ENCODE measurements at places on chromosomes 6 and 20. TPM values are rescaled to one million over a fixed set of nuclear protein-coding genes. Genes with fewer than 3 reads are reported as not detected.
A peak's percentile ranks its signal among the peaks of the same experiment; 100 is the strongest.

DNA sequence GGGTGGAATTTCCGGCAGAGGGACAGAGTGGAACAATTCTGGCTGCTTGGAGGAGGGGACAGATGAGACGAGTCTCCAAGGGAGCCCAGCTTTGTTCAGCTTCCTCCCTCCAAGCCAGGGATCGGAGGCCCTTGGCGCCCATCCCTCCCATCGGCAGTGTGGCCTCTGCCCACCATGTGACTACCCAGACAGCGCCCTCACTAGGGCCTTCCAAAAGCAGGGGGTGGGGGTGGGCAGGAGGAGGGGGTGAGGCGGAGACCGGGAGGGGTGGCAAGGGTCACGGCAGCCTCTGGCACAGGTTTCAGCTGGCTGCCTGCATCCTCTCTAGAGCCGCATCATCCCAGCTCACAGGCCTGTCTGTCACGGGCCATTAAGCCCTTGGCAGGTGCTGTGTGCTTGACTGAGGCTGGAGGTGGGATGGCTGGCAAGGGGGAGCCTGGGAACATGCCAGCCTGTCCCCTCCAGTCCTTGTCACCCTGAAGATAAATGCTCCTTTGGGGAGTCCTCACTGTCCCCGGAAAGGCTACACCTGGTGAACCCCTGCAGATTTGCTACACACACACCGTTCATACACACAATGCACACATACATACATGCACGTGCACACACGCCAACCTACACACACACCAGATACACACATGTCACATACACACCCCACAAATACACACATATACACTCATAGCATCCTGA lies 6.2 kb upstream of the FGD2 start:
- DNase-seq, result no peak

GRCh38 chr6:13881621-13882165 lies 43.1 kb upstream of the RNF182 start:
- no peak for DNase-seq

GRCh38 chr20:57619051-57619831 lies 985 bp downstream of the ZBP1 start:
- no peak for DNase-seq

DNA sequence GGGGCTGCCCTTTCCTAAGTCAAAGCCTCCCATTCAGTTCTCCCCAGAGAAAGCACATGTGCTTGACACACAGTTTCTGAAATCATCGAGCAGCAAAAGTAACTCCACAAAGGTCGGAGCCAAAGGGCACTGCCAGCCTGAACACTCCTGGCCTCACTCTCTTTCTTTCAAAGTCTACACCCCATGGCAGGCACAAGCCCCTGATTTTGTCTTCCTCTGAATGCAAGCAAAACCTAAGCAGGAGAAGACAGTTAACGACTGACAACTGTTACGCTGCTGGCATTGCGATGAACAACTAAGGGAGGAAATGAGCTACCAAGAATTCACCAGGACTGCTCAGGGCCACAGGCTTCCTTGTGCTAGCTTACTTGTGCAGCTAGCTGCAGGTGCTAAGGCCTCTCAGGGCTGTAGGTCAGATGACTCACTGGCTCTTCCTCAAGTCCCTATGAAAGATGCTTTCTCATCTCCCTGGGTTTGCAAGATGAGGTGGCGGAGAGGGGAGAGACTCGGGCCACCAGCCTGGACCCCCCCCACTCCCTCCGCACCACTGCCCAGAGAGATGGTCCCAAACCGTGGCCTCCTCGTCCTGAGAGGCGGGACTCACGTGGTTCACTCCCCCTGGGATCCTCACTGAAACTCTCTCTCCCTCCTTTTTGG lies 208.2 kb downstream of the DLL1 start:
- peak; percentile 12 for DNase-seq

DNA sequence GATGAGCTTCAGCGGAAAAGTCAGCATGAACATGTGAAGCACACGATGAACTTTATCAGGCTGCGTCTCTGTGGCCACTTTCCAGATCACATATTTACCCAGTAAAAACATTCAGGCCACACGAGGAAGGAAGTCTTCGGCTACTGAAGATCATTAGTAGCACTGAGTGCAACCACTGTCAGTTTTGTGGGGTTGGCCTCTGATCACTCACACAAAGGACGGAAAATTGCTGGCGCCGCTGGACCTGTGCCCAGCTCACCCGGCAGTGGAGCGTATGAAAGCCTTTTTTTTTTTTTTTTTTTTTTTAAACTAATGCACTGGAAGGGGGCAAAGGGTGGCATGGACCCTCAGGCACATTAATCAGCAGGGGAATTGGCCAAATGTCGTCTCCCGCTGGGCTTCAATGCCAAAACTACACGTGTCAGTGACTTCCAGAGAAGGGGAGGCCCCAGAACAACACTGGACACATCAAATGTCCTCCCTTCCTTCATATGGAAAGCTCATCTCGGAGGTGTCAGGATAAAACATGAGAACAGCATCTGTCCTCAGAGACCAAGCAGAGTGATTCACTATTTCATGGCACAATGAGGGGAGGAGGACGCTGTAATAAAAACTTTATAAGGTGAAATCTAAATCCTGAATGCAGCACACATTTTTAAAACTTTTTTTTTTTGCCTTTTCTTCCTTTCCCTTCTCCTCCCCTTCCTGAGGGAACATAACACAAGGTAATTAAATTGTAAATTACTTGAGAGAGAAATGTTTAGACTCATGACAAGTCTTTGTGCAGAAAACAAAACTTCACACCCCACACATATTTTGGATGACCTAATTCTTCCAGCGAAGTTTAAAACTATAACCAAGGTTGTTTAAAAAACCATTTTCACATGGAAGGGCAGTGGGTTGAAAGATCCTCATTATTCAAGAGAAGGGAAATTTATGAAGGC lies 223.4 kb downstream of the FOXC1 start:
- DNase-seq, result no peak

APOM gene
- 0.26 TPM for total RNA-seq

GRCh38 chr6:17381424-17382147 lies 11.8 kb upstream of the CAP2 start:
- no peak for DNase-seq

SUN5 gene
- total RNA-seq, result not detected

DNA sequence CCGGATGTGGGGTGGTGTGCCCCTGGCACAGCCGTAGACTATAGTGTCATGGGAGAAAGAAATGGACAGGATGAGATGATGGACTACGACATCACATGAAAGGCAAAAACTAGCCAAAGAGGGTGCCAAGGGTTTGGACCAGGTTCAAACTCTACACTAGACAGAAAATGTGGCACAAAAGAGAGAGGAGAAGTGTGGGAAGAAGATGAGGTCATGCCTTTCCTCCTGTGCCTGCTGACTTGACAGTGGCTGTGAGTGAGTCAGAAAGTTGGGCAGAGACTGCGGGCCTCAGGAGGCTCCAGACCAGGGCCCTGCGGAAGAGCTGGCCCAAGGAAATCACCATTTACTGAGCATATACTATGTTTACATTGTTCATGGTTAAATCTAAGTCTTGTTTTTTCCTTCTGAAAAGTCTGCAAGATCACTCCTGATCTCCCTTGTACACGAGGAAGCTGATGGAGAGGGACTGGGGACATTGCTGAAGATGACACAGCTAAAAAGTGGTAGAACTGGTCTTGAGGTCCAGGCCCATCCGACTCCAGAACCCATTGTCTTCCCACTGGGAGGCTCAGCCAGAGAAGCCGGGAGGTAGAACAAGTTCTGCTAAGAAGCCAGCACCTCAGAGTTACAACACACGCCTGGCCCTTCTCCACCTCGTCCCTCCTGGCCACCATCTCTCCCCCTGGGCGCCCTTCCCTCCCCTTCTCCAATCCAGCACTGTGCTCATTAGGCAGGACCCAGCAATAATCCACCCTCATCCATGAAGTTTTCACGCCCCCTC lies 35.6 kb downstream of the CNKSR3 start:
- DNase-seq, result peak; percentile 82

DNA sequence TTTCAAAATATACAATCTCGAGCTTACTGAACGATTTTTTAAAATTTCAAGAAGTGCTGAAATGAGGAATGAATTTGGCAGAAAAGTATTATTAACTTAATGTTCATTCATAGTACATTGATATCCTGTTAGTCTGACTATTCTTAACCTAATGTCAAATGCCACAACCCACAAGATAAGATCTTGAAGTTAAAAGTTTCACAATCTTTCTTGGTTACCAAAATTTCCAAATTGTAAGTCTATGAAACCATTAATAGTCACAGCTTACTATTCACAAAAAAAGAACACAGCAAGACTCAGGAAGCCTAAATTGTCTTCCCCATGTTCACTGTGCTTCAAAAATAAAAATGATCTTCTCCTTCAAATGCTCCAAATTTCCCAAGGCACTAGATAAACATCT lies 71.3 kb downstream of the HACE1 start:
- DNase-seq, result no peak

OTOR gene
- total RNA-seq, result not detected

GRCh38 chr20:58695895-58696375 lies 3.3 kb downstream of the NPEPL1 start:
- DNase-seq, result no peak

GRCh38 chr6:14429396-14429795 lies 311.8 kb downstream of the CD83 start:
- no peak for DNase-seq

VWA7 gene
- total RNA-seq, result 0.26 TPM

- peak; percentile 25 for DNase-seq
These were observed 38.4 kb downstream of the HS3ST5 start for GRCh38 chr6:114304304-114304887.

- DNase-seq, result no peak
These were observed 66.5 kb upstream of the TENT5A start for GRCh38 chr6:81818901-81819361.

SNX3 gene
- total RNA-seq, result 180 TPM

KHDC1L gene
- total RNA-seq, result not detected

DNA sequence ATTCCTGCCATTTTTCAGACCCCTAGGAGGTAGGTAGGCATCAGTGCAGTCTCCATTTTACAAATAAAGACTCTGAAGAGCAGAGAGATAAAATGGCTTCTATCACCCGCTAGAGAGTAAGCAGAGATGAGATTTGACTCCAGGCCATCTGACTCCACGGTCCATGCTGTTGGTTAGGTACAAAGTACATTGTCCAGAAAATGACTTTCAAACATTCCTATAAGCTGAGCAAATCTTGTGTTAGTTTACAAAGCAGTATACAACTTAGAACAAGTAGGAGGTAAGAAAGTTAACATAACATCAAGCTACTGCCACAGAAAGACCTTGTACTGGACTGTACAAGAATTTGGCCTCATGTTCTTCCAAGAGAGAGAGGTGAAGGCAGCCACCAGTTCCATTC lies 14.9 kb downstream of the BTN1A1 start:
- no peak for DNase-seq

GRCh38 chr20:58938541-58938940 lies 42.5 kb upstream of the NELFCD start:
- no peak for DNase-seq

- DNase-seq, result no peak
These were observed 64.1 kb upstream of the SIRPA start for GRCh38 chr20:1831096-1831495.

DNA sequence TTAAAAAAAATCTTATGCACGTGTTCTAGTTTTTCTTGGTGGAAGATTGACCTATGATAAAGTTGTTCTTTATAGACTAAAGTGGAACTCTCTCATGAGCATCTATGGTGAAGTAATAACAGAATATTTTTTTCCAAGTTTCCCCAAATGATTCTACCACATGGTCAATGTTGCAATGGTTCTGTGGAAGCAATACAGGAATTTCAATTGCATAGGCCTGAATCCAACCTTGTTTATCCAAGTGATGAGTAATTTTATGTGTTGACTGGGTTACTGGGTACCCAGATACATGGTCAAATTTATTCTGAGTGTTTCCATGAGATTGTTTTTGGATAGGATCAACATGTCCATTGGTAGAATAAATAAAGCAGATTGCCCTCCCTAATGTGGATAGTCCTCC lies 581.5 kb downstream of the MMUT start:
- DNase-seq, result peak; percentile 31

DNA sequence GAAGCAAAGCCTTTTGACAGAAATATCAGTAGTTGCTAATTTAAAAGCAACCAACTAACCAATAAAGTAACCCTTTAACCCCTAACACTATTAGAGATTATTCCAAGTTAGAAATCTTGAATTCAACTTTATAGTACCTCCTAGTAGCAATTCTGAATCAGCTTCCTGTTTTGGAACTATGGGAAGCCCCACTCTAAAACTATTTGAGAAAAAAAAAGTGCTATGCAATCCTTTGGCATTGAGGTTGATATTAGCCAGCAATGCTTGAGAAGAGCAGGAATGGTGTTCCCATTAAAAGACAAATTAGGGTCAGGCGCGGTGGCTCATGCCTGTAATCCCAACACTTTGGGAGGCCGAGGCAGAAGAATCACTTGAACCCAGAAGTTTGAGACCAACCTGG lies 306.2 kb upstream of the ZFP64 start:
- peak; percentile 50 for DNase-seq

ANKRD66 gene
- not detected for total RNA-seq

DNA sequence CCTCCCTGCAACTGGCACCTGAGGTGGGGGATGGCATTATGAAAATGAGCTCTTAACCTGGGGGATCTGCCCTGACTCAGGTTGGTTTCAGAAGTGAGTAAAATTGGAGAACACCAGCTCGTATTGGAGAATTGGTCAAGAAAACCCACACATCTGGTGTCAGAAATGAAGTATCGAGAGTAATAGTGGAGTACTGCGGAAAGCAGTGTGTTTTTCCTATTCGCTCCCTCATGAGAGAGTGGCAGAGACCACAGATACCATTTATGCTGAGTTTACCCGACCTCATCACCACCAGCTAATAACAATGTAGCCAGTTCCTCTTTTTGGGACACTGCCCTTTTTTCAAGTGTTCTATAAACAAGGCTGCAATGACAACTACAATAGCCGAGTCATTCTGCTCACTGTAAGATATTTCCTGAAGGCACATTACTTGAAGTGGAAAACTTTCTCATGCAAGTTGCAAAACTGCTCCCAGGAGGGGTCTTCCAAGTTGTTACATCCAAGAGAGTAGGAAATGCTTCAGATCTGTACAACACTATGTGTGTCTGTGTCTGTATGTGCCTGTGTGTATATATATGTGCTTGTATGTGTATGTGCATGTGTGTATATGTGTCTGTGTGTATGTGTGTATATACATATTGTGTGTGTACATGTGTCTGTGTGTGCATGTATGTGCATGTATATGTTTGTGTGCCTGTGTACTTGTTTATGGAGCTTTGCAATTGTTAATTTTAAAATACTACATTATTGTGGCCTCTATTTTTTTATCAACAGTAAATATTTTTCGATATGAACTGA lies 106.0 kb upstream of the CST7 start:
- DNase-seq, result no peak

GRCh38 chr20:46420878-46421277 lies 14.5 kb upstream of the ELMO2 start:
- DNase-seq, result no peak

- DNase-seq, result peak; percentile 67
These were observed at the start of gene ZNF311 for GRCh38 chr6:29005183-29005885. Gene ZNF311 (minus strand): TSS chr6:29005315. CDS start chr6:29003954, 1,361 bp downstream.

GTSF1L gene
- total RNA-seq, result not detected
